Right renal pelvis (tissue), 4 donors: ENCODE measurements at places on chromosomes 16 and 17.

GRCh38 chr16:19709381-19710136, 8.5 kb downstream of the KNOP1 start:
- DNase-seq, result no peak

DNA sequence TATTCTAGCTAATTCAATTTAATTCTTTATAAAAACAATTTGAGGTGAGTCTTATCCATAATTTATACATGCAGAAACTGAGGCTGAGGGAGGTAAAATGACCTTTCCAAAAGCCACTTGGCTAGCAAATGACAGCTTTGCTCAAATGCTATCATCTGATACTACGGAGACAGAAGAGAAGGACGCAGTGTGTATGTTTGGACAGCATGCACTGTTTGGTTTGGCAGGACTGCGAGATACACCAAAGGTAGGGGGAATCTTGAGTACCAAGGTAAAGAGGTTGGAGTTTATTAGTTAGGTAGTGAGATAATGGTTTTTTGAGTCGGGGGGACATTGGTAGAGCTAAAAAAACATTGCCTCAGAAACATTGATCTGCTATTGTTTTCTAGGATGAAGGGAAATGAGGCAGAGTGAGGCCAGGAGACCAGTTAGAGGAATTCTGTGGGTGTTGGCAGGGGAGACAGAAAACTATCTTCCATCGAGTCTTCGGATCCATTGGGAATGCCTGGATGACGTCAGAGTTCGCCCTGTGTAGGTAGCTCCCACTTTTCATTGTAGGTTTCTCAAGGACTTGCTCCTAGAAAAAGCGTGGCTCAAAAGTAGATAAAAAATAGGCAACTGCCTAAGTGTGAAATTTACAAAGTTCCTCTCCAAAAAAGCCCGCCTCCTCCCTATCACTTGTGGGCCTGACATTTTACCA, 2.5 kb upstream of the HS3ST4 start:
- DNase-seq, result no peak

DNA sequence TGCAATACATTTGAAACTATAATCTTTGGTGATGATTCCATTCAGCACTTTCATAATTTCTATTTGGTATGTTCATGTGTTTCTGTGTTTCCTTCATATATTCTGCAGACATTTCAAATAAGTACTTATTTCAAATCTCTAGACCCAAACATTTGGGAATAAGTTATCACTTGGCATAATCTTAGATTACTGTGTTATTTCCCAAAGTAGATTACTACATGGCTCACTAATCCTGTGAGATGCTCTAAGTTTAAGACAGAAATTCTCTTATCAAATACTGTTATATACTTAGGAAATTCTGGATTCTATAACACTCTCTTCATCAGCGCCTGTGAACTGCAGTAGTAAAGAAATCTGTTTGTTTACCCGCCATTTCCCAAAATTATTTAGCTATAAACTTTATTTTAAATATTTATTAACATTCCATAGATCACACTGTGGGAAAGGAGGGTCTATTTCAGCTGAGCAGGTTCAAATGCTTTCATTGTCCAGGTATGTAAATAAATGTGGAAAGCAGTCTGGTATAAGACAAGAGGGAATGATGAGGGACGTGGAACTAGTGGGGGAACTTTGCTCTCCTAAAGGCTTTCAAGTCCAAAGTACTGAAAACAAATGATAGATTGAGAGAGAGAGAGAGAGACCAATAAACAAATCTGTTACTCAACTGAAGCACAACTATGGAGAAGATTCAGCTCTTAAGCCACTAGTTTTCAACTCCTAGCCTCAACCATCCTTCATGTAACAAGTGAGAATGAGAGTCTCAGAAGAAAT, 61.8 kb upstream of the TOM1L1 start:
- DNase-seq, result no peak

DNA sequence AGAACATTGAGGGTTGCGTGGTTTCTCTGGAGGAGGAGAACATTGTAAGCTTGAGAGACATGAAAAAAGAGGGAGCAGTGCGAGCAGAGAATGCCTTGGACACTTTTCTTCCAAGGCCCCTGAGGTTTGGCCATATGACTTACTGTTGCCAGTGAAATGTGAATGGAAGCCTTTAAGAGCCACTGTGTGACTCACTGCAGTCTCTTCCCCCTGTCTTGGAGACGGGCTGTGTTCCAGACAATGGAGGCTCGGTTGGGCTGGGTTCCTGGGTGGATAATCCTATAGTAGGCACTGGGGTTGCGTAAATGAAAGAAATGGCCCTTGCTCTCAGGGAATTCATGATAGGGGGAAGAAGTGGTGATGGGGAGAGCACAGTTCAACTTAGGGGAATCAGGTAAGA, 75.5 kb downstream of the SHISA9 start:
- DNase-seq, result no peak

- no peak for DNase-seq
These were observed 850 bp downstream of the GINS3 start for GRCh38 chr16:58393138-58393504.

GRCh38 chr17:16980813-16981731, 9.2 kb upstream of the TNFRSF13B start:
- no peak for DNase-seq
